ENCODE measurements at places on chromosomes 11 and 22.
A peak's percentile ranks its signal among the peaks of the same experiment; 100 is the strongest.

GRCh38 chr22:44272401-44272771 lies 40.4 kb downstream of the SHISAL1 start:
- peak; percentile 5 for DNase-seq

DNA sequence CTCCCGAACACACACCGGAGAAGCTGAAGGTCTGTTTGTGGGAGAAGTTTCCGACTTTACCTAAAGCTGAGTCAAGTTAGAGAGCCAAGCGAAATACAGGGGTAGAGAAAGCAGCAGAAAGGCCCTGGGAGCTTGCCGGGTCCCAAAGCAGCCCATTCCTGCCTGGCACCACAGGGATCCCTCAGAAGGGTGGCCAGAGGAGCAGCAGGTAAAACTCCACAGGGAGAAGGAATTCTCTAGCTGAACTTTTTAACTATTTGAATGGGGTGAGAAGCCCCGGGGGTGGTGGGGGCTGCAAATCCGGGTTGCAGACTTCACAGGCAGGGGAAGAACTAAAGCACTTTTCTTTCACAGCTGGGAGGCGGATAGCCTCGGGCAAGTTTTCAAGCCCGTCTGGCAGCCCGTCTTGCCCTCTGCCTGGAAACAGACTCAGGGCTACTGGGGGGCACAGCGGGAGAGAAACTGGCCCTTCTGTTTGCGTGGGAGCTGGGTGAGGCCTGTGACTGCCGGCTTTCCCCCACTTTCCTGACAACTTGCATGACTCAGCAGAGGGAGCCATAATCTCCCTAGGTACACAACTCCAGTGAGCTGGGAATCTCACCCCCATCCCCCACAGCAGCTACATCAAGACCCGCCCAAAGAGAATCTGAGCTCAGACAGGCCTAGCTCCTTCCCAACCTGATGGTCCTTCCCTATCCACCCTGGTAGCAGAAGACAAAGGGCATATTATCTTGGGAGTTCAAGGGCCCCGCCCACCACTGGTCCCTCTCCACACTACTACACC lies 311.0 kb downstream of the SBF2 start:
- peak; percentile 48 for DNase-seq

- DNase-seq: no peak
Measured at GRCh38 chr11:9802291-9802861, 138.5 kb downstream of the SWAP70 start.

- DNase-seq: no peak
Measured at GRCh38 chr11:93054881-93055280, 85.4 kb downstream of the MTNR1B start.

GRCh38 chr11:121615501-121615900 lies 162.7 kb upstream of the SORL1-AS1 start:
- DNase-seq: no peak

- DNase-seq: peak; percentile 89
Measured at GRCh38 chr11:61947486-61948210, 2.5 kb upstream of the BEST1 start.

GRCh38 chr22:44362249-44363012 lies 49.7 kb upstream of the SHISAL1 start:
- no peak for DNase-seq

GRCh38 chr11:1770528-1770927 lies 6.8 kb upstream of the CTSD start:
- DNase-seq: no peak

GRCh38 chr11:111605681-111606080 lies 3.4 kb downstream of the SIK2 start:
- DNase-seq: no peak

DNA sequence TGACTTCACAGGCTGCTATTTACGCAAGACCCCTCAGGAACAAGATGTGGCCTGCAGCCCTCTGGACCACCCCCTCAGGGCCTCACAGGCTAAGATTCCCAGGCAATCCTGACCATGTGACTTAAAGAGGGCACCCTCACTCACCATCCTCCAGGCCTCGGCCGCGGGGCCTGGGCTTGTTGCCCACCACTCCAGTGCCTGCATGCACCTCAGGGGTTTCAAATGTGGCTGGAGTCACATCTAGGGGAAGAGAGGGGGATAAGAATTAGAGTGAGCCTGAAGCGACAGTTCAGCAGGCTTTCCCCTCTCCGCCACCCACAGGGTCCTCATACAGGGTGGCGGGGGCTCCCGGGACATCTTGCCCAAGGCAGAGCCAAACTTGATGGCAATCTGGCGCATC lies 2.1 kb downstream of the ESS2 start:
- DNase-seq: no peak

DNA sequence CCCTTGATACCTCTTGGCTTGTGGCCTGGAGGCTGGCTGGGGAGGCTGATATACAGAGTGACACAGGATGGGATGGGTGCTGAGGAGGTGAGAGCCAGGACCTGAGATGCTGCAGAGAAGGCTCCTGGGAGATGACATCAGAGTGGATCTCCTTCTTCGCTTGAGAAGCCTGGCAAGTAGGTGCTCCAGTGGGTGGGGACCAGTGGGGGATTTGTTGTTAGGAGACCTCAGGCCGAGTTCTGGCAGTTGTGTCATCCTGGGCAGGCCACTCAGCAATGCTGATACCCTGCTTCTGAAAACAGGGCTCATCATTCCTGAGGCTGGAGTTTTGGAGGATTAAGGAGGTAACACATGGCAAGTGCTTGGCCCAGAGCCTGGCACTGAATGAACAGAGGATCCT lies 1.9 kb upstream of the NDUFV1 start:
- DNase-seq: no peak

DNA sequence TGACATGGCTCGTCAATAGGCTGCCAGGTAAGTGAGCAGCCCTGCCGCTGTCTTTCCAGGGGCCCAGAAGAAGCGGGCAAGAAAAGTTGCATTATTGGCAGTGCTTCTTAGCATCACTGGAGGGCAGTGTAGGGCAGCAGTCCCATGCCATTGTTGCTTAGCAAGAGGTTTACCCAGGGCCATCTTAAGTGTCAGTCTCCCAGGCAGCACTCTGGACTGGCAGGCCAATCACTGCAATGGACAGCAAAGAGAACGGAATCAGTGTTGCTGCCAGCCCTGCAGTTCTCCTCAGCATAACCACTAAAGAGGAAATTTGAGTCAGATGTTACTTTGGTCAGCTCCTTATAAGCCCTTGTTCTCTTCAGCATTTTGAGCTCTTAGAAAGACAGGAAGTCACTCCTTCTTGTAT lies 13.4 kb upstream of the GRK2 start:
- DNase-seq: no peak

GRCh38 chr11:109046284-109046992 lies 375.6 kb upstream of the C11orf87 start:
- DNase-seq: no peak

- no peak for DNase-seq
Measured at GRCh38 chr11:42951266-42951665, 360.5 kb upstream of the API5 start.
